NAMALWA (cell line): ENCODE measurements at places on chromosomes 6 and 20.

DNA sequence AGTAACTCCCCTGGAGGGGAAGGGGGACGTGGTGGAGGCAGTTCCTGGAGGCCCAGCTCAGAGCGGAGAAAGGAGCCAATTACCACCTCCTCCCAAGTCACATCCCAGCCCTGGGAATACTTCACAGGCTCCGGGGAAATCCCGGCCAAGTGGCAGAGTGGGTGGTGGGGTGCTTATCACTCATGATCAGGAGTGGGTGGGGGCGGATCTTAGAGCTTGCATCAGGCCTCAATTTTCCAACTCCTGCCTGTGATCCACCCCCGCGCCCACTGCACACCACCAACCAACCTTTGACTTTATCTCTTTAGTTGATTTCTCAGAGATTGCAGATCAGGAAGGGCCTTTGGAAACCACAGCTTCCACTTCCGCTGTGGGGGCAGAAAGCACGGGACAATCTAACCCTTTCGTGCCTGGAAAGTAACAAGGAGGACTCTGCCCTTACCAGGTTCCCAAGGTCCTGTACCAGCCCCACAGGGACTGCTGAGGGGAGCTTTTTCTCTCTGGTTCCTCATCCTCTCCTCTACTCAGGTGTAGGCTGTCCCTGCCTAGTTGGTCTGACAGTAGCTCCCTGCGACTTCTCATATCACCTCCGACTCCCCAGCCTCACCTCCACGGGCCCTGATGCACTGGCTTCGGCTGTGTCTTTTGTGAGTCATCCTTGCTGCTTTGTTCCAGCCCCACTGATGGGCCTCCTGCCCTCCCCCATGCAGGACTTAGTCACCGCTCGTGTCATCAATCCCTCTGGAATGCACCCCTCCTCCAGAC lies 24.9 kb upstream of the IER3 start:
- no peak for DNase-seq

- DNase-seq = no peak
Measured at GRCh38 chr20:3916364-3916763, 27.2 kb downstream of the PANK2 start.

DNA sequence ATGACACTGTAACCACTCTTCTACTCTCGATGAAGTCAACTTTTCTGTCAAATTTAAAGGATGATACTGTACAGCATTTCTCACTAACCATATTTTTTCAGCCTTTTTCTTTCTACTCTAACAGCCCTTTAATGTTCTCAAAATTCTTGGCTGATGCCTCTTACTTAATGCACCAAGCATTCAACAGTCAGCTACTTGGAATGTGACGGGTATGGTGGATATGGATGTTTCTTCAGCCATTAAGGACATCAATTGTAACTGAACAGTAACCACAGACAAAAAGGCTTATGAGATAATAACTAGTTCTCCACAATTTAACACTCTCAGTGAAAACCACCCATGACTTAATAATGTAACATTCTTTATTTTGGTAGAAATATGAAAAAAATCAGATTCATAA lies 467.2 kb upstream of the ZNF337 start:
- no peak for DNase-seq

GRCh38 chr6:19812512-19813119 lies 24.6 kb upstream of the ID4 start:
- peak; percentile 45 for DNase-seq

DNA sequence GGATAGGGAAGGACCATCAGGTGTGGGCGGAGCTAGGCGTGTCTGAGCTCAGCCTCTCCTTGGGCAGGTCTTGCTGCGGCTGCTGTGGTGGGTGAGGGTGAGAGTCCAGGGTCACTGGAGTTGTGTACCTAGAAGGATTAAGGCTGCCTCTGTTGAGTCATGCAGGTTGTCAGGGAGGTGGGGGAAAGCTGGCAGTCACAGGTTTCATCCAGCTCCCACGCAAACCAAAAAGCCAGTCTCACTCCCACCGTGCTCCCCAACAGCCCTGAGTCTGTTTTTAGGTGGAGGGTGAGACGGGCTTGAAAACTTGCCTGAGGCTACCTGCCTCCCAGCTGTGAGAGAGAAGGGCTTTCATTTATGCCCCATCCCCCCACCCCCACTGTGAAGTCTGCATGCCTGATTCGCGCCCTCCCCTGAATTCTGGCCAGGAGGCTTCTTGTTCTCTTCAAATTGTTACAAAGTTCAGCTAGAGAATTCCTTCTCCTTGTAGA lies 161.5 kb downstream of the MYLK4 start:
- no peak for DNase-seq

GRCh38 chr6:121305957-121306607 lies 28.2 kb downstream of the TBC1D32 start:
- DNase-seq = peak; percentile 55

- no peak for DNase-seq
Measured at GRCh38 chr6:155067956-155068615, 73.0 kb downstream of the TIAM2 start.

DNA sequence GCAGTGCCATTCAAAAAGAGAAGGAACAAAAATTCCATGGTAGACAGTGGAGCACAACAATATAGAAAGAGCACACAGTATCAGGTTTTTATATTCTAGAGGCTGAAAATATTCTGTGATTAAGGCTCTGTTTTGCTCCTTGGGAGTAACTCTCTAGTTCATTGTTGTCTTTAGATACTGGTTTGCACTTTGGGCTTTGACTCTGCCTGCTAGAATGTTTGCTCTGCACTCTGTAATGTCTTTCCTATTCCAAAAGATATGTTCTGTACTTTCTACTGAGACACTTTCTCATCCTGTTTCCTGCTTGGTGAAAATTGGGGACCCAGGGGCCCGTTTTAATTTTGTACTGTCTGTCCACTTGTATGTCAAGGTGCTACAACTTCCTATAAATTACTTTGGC lies 564.7 kb downstream of the BMP2 start:
- DNase-seq = no peak

DNA sequence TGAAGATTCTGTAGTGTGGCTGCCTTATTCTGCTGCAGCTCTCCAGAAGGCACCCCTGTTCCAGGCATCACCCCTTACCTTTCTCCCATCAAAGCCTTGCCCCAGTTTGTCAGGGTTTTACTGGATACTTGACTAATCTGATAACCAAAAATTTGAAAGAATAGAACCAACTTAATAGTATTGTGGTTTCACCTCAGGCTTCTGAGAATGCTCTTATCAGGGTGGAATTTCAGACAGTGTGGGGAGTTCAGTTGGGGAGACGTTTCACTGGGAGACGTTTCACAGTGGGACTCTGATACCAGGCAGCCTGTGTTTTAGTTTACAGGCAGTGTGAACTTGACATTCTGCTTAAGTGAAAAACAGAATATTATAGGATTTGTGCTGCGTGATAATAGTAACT lies 50.5 kb downstream of the SCAND1 start:
- no peak for DNase-seq

- DNase-seq = no peak
Measured at GRCh38 chr6:38573801-38574395, 65.8 kb downstream of the BTBD9 start.

DNA sequence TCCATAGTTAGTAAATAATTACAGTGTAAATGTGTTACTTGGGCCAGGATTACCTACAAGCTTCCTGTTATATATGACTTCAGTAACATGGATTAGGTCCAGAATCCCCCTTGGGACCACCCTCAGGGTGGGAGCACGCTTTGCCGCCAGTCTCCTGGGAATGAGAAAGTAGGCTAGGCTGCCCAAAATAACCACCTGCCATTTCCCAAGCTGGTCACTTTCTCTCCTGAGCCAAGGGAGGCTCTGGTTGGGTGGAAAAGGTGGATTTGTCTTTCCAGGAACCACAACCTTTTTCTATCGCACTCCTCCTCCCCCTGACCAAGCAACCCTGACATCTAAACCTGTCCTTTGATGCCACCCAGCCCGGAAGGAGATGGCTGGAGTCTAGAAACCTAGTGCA lies 9.6 kb upstream of the RIMS4 start:
- no peak for DNase-seq
